ENCODE measurements at places on chromosomes 4 and X. TPM values are rescaled to one million over a fixed set of nuclear protein-coding genes. Genes with fewer than 3 reads are reported as not detected.
A peak's percentile ranks its signal among the peaks of the same experiment; 100 is the strongest.

GRCh38 chrX:30982467-30982866 is 89.4 kb downstream of the FTHL17 start:
- no peak for DNase-seq

- peak; percentile 14 for DNase-seq
These were observed 41.2 kb downstream of the DCLK2 start for GRCh38 chr4:150119492-150119891.

- no peak for DNase-seq
These were observed 181.9 kb upstream of the ANXA3 start for GRCh38 chr4:78369679-78370078.

DNA sequence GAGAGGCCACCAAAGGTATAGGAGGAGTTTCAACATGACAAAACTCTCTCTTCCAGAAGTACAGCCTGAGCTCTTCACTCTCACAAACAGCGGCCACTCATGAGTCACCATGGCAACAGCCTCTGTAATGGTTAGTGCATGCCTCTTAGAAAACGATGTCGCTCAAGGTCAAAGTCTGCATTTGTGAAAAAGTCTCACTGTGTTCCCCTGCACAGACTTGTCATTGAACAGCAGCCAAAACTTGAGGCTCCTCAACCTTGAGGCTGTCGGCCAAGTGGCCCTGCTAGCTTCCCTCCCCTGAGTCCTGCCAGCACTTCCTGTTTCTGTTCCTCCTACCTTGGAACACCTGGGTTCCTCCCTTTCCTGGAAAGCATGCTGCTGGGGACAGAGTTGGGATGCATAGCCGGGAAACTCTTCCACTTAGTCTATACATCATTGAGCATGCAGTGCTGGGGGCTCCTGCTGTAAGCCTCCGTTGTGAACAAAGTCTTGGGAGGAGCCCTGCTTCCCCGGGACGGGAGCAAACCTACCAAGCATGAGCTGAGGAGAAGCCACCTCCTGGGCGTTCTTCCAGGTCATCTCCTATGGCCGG is 66.6 kb downstream of the ING2 start:
- peak; percentile 54 for DNase-seq

Gene SPANXA2
- total RNA-seq = not detected

DNA sequence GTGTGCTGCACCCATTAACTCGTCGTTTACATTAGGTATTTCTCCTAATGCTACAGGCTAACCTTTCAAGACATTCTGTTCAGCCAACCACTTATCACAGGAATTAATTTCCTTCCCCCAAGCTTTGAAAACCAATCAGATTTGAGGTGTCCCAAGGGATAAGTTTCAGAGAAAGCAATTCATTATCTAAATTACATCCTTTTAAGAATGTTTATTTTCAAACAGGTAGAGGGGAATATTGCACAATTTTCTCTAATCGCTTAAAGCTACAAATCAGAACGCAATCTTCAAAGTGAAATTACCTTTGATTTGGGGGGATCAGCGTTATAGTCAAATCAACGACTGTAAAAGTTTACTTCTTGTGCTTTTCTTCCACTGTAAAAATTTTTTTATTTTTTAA is 1.6 kb downstream of the CLOCK start:
- no peak for DNase-seq

GRCh38 chrX:40444798-40445496 is 135.8 kb upstream of the ATP6AP2 start:
- DNase-seq = no peak

DNA sequence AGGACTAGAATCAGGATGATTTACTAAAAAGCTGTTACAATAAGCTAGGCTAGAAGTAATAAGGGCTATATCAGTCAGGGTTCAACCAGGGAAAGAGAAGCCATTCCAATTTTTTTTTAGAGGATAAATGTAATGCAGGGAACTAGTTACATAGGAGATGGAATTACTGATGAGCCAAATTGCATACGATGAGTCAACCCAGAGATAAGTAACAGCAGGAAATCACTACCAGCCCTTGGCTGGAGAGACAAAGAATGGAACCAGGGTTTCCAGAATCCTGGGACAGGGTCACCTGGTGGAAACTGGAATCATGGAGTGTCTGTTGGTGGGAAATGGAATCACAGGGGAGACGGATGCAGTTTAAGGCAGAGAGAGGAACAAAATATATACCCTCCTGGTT is 13.1 kb upstream of the MAGEA4 start:
- DNase-seq = no peak

DNA sequence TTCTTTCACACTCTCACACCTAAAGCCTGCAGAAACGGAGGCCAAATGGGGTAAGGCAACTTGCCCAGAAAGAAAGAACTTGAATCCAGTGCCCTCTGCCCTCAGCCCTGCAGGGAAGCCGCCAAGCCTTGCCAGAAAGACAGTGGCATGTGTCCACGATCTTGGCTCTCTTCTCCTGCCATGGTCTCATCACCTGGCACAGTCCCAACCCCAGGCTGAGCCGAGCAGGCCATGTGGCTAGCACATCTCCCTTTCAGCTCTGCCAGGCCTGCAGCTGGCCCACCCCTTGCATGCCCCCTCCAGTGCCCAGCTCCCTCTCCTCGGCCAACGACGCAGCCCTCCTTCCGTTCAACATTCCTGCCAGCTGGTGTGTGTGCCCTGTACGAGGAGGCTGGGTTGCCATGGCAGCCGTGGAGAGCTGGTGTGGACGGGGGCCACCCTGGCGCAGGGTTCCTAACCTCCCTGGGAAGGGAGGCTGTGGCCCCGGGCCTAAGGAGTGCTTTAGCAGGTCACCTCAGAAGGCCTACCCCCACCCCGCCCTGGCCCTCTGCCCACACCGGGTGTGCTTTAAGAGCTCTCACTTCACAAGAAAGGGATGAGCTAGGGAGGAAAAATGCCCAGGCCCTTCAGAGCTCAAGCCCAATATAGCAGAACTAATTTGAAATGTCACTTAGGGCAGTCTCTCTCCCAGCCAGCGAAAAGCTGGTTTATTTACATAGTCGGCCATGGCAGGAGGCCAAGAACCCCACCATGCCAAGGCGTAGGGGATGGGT is 73.0 kb upstream of the PJA1 start:
- no peak for DNase-seq

GRCh38 chrX:47863187-47863586 is 26.5 kb downstream of the ZNF81 start:
- DNase-seq = no peak

Measured in Caco-2 (cell line).